ENCODE measurements at places on chromosomes 7 and 10.

GRCh38 chr10:61744469-61744868 is 81.7 kb downstream of the CABCOCO1 start:
- no peak for DNase-seq

GRCh38 chr7:135716677-135717238 is 11.2 kb downstream of the SLC13A4 start:
- DNase-seq: no peak

DNA sequence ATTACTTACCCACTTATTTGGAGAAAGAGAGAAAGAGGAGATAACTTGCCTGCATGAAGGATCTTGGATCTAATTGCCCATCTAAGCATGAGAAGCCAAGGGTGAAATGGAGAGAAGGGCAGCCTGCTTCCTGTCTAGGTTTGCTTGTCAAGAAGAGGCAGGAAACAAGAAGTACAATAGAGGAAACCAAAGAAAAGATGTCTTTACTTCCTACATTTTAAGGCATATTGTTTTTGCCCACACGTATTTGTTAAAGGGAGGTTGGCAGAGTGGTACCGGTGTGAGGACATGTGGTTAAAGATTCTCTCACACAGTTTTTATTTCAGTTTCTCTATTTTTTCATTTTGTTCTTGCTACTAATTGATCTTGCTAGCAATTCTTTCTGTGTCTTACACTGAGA is 6.0 kb upstream of the TAS2R38 start:
- peak; percentile 58 for DNase-seq

- no peak for DNase-seq
These were observed 47.6 kb upstream of the PPIF start for GRCh38 chr10:79299397-79300241.

DNA sequence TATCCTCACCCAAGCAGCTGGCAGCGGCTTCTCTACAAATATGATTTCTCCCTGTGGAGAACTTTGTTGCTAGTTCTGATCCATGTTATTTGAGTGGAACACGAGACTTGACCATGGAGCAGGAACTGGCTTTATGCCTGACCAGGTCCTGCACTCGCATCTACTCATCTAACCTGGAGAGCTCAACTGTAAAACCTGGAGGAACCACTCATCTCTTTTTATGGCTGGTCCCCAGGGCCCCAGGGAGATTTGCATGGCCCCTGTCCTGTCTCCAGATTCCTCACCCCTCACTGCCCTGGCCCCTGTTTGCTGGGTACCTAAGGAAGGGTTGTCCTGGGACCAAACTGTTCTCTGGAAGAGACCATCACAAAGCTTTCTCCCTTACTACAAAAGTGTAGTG is 16.0 kb downstream of the TCAF1 start:
- no peak for DNase-seq

GRCh38 chr10:43263551-43264343 is 3.1 kb downstream of the RASGEF1A start:
- peak; percentile 40 for DNase-seq

GRCh38 chr10:92011560-92012214 is 88.1 kb downstream of the BTAF1 start:
- DNase-seq: peak; percentile 46

DNA sequence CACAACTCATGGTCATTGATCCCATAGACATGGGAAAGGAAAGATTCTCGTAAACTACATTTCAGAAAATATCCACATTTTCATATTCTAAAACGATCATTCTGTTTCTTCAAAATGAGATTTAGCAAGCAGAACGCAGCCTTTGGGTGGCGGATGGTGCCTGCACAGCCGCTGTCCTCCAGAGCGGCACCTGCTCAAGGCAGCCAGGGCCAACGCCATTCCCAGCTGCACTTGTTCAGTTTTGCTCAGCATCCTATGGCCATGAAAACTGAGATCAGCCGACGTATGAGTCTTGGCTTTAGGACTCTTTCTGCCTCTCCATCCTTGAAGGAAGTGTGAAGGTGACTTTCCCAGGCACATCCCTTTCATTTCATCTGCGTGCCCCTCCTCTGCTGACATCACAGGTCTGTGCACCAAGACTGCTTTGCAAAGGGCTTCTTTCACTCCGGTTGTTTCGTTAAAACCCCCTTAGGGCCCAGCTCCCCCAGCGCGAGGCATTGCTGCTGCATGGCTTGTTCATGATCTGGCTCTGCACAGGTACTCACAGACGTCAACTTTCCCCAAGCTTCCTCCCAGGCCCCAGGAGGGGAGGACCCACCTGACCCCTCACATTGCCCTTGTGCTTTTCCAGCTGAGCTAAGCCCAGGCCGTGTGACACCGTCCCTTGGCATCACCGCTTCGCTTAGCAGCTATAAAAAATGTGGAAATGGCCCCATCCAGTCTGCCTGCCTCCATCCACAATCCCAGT is 37.2 kb downstream of the TCERG1L start:
- DNase-seq: no peak

DNA sequence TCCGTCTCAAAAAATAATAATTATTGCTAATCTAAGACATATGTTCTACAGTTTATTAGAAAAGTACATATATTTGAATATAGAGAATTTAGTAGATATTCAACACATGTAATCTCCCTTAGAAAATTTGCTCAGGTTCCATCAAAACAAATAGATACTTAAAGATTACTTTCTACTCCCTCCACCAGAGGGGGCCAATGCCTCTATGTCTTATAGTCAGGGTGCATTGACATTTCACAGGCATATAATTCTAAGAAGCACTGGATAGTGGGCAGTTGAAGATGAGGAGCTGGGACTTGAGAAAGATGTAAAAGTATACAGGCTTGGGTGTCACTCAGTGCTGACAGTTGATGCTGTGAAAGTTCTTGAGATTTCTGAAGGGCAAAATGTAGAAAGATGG is 301.6 kb upstream of the HPS1 start:
- DNase-seq: peak; percentile 89

DNA sequence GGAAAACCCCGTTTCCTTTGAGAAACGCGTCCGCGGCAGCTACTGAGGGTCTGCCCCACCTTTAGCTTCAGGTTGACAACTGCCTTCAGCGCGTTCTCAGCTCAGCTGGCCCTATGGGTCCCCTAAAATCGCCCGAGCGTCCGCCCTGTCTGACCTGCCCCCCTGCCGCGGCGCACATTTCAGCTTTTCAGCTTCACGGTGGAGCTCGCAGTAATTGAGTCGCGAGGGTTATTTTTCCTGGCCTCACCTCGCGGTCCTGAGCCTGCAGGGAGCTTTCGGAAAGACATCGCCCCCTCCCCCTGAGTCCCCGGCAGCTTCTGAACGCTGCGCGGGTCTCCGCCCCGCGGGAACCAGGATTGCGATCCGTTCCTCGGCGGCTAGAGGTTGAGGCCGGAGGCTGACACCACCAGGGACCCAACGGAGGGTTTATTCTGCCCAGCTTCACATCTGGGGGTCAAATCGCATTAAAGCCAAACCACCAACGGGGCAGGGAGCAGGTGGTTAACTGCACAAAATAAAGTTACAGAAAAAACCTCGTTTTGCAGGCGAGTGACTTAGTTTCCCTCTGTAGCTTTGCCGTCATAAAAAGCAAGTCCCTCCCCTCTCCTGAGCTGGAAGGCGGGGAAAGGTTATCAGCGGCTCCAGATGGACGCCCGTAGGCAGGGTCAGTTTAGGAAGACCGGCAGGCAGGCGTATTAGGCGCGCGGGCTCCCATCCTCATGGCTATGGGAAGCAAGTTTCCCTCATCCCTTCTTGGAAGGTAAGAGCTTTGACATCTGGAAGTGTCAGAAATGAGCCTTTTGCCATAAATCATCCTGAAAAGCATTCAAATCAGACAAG is 11.0 kb downstream of the TWIST1 start:
- no peak for DNase-seq

GRCh38 chr7:15306296-15306695 is 255.5 kb downstream of the AGMO start:
- DNase-seq: no peak

GRCh38 chr10:100485801-100486495 is 23.1 kb downstream of the WNT8B start:
- no peak for DNase-seq

- no peak for DNase-seq
These were observed 39.6 kb upstream of the ZNF680 start for GRCh38 chr7:64602518-64602917.

DNA sequence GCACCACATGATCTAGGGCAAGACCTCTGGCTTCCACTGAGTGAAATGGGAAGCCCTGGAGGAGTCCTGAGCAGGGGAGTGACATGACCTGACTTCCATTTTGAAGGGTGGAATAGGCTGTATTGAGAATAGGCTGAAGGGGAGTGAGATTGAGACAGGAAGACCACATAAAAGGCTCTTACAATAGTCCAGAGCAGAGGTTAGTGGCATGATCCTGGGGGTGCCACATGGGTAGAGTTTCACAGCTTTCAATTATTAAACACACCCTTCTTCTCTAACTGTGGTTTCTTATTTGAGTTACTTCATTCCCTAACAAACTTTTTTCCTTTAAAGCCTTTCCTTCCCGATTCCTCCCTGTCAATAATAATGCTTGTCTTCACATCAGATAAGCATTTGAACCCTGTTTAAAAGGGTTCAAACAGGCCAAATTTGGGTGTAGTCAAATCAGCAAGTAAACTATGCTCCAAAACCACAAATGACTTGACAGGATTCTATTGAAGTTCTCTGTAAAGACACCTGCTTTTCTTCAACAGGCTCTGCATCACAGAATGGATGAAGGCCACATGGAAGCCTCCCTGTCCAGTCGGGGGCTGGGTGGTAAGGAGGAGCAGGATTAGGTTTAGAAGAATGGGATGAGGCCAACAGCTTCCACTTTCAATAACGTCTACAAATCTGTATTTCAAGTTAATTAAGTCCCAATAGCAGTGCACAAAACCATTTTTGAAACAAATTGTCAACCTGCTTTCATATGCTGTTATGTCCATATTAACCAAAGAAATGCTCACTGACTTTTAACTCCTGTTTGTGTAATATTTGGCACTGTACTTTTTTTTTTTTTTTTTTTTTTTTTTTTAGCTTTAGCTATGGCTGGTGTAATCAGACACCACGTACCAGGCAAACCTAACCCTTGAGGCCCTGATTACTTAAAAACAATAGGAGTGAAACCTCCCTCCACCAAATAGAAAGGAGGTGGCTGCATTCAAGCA is 131.9 kb downstream of the NRCAM start:
- DNase-seq: no peak

DNA sequence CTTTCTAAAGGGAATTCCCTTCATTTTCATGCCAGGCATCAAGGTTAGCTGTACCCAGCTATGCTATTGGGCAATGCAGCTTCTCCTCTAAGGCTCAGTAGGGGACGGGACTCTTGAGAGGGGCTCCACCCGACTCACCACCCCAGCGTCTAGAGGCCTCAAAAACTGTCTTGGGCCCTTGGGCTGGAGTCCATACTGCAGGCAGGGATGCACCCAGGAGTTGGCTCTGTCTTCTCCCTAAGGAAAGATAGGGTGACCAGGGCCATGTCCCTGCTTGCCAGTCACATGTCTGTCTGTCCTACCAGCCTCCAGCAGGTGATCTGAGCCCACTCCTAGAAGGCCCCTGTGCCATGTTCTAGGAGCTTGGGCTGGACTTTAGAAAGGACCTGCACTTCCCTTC is 1.2 kb downstream of the OPN4 start:
- no peak for DNase-seq

GRCh38 chr10:95414844-95415485 is 124.2 kb upstream of the PDLIM1 start:
- no peak for DNase-seq

DNA sequence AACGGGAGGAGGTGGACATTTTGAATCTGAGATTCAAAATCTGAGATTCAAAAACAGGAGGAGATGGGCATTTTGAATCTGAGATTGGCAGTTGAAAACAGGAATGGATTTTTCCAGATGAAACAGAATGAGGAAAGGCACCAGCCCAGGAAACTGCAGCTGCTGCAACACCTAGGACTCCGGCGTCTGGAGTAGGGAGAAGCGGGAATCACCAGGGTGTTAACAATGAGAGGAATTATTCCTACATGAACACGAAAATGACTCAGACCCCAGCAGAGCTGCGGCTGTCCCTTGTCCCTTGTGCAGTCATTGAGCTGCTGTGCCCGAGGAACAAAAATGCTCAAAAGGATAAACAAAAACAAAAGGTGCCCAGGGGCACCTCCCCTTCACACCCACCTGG is 59.9 kb upstream of the KAT6B start:
- no peak for DNase-seq

DNA sequence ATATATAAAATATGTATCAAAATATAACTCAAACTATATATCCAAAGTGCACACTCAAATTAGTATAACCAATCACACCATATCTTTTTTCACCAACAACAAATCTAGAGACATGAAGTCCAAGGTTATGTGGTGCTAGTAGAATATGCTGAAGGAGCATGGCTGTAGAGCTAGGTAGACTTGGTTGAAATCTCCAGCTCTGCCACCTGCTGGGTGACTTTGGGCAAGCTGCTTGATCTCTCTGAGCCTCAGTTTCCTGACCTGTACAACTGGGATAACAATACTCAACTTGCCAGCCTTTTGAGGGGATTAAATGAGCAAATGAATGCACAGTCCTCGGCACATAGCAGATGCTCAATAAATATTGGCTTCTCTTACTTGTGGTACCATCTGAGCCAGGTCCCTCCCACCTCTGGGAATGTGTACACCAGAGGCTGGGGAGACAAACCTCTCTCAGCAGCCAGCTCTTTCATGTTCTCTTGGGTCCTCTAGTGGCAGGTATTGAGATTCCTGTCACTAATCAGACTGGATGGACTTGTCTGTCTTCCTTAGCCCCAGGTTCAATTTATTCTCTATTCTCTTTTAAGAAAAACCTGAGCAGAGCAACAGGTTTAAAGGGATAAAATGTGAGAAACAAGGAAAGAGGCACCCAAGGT is 94.3 kb upstream of the PDE1C start:
- peak; percentile 21 for DNase-seq

GRCh38 chr7:2151237-2151636 is 81.5 kb downstream of the MAD1L1 start:
- DNase-seq: no peak

- DNase-seq: no peak
These were observed 48.2 kb upstream of the TMEM72 start for GRCh38 chr10:44862924-44863323.

DNA sequence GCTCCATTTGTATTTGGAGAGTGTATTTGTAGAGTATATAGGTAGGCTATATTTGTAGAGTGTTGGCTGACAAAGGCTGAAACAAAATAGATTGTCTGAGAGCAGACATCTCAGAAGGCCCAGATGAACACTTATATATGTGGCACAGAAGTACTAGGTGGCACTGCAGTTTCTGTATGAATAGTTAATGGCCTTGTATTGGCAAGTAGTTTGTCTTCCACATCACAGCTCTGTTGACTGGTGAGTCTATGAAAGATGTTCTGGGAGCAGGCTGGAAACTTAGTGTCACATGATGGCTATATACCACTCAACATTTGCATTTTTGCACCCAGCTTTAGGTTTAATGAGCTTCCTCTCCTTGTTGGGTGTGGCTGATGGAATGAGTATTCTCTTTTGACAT is 51.9 kb downstream of the CCNY start:
- DNase-seq: no peak

- no peak for DNase-seq
These were observed 25.5 kb upstream of the CAPZA2 start for GRCh38 chr7:116836911-116837310.

- DNase-seq: no peak
These were observed 223.6 kb downstream of the ARL4A start for GRCh38 chr7:12911053-12911452.

- DNase-seq: no peak
These were observed 62.3 kb upstream of the DGKI start for GRCh38 chr7:137909042-137909441.
